ENCODE measurements at places on chromosomes 16 and 17.

DNA sequence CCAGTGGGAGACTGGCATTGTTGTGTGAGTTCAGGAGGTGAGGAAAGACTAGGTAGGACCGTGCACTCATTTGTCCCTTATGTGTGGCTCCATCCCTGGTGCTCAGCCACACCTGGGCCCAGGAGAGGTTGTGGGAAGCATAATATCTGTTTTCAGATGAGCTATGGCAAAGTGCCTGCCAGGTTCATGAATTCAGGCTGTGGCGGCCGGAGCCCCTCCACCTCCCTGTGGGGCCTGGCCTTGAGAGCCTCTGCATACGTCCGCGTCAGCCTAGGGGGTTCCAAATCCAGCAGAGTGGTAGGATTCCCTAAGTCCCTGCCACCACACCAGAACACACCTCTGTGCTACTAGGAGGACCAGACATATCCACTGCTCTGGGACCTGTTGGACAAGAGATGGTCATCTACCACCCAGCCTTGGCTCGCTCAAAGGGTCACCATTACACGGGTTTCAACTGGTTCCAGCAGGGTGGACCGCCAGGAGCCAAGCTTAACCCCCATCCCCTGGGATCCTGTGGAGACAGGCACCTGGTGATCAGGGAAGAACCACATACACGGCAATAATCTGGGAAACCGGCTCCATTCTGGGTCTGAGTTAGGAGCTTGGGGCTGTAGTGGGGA is 2.0 kb downstream of the B3GNT9 start:
- no peak for DNase-seq

DNA sequence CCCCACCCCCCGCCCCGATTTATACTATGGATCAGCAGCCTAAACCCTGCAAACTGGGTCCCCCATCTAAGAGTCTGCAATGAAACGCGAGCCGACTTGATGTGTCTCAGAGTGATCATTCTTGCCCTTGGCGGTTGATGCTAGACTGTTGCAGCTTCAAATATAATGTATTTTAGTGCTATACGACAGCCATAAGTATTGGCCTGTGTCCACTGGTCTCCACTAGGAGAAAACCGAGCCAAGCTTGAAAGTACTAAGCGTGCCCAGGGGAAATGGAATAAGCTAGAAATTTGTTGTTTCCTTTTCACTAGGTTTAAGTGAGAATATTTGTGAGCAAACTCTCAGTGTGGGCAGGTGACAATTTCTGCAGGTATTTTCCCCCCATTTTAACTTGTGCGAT is 711.2 kb downstream of the MAF start:
- DNase-seq: no peak

- peak; percentile 42 for DNase-seq
Measured at GRCh38 chr16:8720080-8720966, 45.9 kb downstream of the ABAT start.

DNA sequence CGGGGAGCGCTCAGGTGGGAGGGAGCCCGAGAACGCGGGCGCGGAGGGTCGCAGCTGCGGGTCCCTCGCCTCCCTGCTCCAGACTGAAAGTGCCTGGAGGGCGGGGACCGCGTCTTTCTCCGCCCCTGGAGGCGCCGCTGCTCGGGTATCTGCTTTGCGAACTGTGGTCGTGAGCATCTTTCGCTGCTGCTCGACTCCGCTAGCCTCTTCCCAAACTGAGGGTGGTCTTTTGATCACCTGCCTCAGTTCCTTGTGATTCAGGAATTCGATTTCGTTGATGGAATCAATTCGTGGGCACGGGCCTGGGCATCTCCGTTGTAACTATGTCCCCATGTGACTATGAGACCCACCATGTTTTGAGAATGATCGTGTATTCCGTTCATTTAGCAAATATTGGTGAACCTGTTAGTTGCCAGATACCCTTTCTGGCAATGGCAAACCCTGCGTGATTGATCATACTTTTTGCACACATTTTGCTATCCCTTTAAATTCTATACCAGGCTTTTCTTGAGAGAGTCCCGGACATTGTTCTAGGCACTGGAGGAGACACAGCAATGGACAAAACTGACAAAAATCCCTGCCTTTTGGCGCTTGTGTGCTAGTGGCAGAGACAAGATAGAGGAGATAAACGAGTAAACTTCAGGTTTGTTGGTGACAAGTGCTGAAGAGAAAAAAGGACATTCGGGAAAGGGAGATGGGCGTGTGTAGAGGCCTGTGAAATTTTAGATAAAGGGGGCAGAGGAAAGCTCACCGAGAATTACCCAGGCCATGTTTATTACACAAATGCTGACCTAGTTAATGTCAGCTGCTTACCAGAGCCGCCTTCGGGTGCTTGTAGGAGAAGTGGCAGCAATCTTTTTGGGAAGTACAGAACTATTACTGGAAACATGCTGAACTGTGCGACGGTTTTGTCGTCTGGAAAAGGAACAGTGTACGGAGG is 948 bp downstream of the UTP18 start:
- peak; percentile 52 for DNase-seq

GRCh38 chr17:50262001-50262794 is 12.1 kb upstream of the TMEM92 start:
- DNase-seq: no peak

GRCh38 chr17:50883850-50884438 is 17.8 kb upstream of the TOB1 start:
- DNase-seq: no peak

GRCh38 chr17:41561554-41561953 is 10.3 kb downstream of the KRT9 start:
- DNase-seq: no peak

- DNase-seq: no peak
Measured at GRCh38 chr16:52874042-52874441, 178.7 kb downstream of the CHD9NB start.

GRCh38 chr17:42893359-42893758 is 7.2 kb upstream of the G6PC1 start:
- DNase-seq: no peak

DNA sequence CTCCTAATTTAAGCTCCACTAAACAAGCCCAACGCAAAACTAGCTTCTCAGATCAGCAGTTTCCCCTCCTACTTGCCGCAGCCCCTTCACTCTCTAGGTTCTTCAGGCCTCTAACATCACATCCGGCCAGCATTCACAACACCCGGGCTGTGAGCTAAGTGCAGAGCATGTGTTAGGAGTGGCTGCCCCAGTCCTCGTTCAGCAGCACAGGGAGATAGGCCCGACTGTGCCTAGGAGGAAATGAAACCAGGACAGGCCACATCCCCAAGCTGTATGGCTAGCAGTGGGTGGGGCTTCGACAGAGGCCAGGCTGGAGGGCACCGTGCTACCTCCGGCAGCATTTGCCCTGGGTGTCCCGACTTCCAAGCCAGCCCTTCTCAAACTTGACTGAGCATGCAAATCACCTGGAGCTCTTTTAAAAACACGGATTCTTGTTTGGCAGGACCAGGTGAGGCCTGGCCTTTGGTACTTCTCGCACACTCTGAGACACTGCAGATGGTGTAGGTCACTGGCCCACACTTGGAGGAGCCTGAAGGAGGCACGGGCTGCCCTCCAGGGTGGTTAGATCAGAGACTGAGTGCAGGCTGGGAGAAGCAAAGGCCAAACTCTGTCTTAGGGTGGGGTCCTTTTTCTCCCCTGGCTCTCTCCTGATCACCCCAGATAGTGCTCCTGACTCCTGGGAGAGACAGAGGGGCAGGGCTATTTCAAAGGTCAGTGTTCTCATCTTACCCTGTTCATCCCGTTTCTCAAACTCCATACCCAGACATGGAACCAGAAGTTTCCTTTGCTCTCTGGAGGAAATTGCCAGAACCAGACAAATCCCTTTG is 202.0 kb downstream of the C16orf78 start:
- no peak for DNase-seq

GRCh38 chr16:67255553-67256221 is 6.9 kb downstream of the SLC9A5 start:
- DNase-seq: no peak

GRCh38 chr17:47987240-47987835 is 16.4 kb downstream of the CDK5RAP3 start:
- DNase-seq: no peak

DNA sequence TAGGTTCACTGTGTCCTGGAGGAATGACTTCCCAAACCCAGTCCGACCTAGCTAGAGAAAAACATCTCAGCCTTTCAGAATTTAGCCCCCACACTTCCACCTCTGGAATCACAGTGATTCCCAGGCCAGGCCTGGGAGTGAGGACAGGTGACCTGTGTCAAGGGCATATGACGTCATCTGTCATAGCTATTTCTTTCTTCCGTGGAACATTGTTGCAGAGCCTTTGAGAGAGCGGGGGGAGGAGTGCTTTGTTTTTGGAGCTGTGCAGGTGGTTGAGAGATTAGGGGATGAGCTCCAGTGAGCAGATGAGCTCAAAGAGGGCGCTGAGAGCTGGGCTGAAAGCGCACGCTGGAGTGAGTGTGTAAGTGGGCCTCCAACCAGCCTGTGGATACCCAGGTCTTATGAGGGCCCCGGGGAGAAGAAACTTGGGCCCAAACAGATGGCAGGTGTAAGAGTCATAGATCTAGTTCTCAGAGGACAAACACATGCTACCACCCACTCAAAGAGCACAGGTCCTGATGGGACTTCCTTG is 344.8 kb downstream of the SNX29 start:
- DNase-seq: no peak

GRCh38 chr17:48550502-48551213 is 5.7 kb upstream of the HOXB2 start:
- DNase-seq: no peak

GRCh38 chr17:77958716-77959125 is 218 bp downstream of the TNRC6C start:
- DNase-seq: no peak

DNA sequence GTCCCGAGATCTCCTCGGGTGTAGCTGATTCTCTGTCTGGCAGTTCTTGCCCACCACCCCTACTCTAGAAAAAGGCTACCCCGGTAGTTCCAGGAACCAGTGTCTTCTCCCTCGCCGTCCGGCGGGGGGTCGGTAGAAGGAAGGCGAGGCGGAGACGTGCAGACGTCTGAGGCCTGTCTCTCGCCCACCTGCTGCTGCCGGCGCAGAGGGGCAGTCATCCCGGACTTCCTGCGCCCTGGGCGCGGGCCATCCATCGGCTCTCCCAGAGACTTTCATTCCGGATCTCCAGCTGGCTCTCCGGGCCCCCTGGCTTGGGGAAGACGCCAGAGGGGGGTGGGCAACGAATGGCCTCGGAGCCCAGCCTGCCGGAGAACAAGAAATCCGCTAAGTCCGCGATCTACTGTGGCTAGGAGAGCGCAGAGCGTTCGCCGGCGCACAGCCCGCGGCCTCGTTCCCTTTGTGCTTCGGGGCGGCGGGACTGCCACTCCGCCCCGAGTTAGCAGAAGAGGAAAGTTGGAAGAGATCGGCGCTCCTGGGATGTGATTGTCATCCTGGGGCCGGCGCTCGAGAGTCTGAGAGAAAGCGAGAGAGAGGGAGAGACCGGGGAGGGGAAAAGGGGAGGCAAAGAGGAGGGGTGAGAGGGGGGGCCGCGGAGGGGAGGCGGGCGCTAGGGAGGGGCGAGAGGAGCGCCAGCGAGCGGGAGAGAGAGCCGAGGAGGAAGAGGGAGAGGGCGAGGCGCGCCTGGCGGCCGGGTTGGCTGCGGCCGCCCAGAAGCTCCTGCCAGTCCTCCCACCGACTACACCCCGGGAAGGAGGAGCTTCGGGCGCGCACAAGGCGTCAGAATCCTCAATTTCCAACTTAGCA is at the start of gene IRX5:
IRX5 (plus strand) TSS at position 861 of the 864 bp plus-strand sequence. CDS start 334 bp downstream, outside the sequence.
- peak; percentile 52 for DNase-seq

Measured in G401 (cell line).